ENCODE measurements at places on chromosomes 16 and 17.
A peak's percentile ranks its signal among the peaks of the same experiment; 100 is the strongest.

DNA sequence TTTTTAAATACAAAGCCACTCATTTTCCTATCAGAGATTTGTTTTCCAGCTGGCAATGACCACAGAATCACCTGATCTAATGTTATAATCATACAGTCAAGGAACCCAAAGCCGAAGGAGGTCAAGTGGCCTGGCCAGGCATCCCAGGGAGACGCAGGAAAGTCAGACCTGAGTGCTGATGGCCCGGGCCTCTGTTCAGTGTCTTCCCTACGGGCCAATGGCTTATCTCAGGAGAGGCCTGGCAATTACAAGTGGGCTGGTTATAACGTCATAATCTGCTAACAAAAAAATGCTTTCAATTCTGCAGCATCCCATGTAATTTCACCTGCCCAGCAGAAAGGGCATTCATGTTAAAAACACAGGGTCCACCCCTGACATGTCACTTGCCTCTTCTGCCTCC lies 43.5 kb downstream of the ARHGAP17 start:
- no peak for DNase-seq

GRCh38 chr17:75845933-75846691 lies 1.9 kb upstream of the UNC13D start:
- no peak for DNase-seq

DNA sequence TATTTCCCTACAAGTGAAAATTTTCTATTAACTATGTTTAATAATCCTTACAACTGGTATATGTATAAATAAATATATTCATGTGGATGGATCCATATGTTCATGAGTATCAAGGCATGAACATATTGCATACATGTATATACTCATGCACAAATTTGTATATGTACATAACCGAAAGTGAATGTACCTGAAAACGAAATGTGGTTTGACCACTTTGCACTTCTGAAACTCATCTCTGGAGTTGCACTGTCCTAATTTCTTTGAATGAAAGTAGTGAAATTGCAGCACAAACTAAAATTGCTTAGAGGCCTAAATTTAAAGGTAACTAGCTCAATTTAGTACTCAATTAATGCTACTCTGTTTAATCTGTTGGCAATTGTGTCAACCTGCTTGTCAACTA lies 27.4 kb upstream of the GNAO1 start:
- DNase-seq: no peak

- no peak for DNase-seq
These were observed 12.4 kb downstream of the TEX14 start for GRCh38 chr17:58679263-58680037.

- no peak for DNase-seq
These were observed 674 bp downstream of the PPP1R27 start for GRCh38 chr17:81833921-81834830.

- peak; percentile 5 for DNase-seq
These were observed 114.8 kb upstream of the XYLT1 start for GRCh38 chr16:17585449-17586074.

GRCh38 chr16:69761983-69762813 lies at the start of gene WWP2:
TSS of gene WWP2 (plus strand) at chr16:69762332. CDS start at chr16:69787011, 24,679 bp downstream.
- DNase-seq: peak; percentile 84

DNA sequence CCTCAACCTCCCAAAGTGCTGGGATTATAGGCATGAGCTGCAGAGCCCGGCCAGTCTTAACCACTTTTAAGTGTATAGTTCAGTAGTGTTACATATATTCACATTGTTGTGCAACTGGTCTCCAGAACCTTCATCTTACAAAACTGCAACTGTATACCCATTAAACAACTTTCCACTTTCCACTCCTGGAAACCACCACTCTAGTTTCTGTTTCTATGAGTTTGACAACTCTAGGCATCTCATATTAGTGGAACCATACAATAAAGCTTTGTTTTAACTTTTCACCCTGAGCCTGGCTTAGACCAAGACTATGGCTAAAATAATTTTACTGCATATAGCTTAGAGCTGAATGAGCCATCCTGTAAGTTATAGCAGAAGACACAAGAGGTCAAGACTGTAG lies 108.0 kb upstream of the GOT2 start:
- DNase-seq: peak; percentile 12
